ENCODE measurements at places on chromosomes 13 and 19. TPM values are rescaled to one million over a fixed set of nuclear protein-coding genes. Genes with fewer than 3 reads are reported as not detected.

DNA sequence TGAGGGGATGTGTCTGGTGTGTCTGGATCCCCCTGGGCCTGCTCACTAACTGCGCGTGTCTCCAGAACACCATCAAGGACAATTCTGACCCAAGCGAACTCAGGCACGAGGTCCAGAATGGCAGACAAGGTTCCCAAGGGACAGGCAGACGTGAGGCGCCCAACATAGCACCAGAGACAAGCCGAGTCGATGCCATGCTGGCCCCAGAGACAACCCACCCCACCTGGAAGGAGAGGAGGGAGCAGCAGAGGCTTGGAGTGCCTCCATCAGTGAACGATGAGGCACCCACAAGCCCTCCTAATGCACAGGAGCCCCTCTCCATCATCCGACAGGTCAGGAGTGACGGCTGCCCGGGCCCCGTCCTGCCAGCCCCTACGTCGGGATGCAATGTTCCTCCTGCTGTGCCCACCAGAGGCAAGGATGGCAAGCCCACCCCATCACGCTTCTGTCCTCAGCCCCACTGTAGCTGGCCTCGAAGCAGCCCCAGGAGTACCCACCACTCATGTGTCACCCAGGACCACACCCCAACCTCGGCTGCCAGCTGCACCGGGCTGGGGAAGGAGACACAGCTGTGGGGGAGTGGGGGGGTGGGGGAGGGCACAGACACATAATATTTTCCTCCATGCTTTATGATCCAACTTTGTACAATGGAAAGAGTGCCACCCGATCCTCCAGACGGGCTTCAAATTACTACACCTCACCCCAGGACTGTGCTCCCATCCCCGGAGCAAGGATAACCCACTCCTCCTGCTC is 11.8 kb downstream of the AP3D1 start:
- no peak for DNase-seq

DNA sequence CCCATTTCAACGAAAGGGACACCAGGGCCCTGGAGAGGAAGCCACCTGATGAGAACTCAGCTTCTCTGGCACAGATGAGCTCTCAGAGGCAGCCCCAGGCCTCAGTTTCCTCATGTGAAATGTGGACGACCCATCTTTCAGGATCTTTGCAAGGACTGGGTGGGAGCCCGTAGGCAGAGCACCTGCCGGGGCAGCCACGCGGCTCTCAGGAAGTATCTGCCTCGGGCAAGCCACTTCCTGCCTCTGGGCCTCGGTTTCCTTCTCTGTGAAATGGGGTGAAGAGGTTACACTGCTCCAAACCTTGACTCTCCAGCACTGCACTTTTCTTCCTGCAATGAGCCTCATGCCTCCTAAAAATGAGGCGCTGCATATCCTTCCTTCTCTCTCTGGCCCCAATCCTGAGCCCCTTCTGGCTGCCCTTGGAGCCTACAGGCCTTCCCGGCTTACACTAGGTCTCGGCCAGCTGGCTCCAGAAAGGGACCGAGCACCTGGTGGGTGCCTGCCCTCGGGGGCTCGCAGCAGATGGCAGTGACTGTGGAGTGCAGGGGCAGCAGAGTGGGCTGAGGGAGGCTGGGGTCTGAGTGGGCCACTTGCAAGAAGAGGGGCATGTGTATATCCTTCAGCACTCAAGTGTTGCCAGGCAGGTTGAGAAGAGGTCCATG is 3.5 kb downstream of the SSBP4 start:
- DNase-seq: no peak

GRCh38 chr13:106492588-106493475 is 42.6 kb downstream of the EFNB2 start:
- no peak for DNase-seq

Gene ZNF681
- total RNA-seq: 0.25 TPM

Gene OR7D2
- 0.16 TPM for total RNA-seq

DNA sequence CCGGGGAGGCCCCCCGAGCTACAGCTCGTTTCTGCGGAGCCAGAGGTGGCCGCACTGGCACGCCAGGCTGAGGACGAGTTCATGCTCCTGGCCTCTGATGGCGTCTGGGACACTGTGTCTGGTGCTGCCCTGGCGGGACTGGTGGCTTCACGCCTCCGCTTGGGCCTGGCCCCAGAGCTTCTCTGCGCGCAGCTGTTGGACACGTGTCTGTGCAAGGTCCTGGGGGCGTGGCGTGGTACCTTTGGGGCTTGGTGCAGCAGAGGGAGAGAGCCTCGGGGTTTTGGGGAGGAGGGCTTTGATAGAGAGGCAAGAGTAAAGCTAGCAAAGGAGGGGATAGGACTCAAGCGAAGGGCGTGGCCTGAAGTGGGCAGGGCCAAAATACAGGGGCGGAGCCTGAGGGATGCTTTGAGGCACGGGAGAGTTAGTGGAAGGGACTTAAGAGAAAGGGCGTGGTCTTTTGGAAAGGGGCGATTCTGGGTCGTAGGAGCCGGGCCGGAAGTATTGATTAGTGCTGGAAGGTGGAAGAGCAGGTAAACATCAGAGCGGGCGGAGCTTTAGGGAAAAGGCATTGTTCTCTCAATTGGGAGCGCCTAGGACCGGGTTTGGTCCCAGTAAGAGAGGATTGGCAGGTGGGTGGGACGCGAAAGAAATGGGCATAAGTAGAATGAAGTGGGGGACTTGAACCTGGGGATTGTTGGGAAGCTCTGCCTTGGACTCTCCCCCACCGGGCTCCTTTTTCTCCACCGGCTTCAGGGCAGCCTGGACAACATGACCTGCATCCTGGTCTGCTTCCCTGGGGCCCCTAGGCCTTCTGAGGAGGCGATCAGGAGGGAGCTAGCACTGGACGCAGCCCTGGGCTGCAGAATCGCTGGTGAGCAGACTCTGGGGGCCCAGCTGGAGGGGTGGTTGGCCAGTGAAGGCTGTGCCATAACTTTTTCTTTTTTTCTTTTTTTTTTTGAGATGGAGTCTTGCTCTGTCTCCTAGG is 1.2 kb downstream of the PPM1N start:
- DNase-seq: no peak

DNA sequence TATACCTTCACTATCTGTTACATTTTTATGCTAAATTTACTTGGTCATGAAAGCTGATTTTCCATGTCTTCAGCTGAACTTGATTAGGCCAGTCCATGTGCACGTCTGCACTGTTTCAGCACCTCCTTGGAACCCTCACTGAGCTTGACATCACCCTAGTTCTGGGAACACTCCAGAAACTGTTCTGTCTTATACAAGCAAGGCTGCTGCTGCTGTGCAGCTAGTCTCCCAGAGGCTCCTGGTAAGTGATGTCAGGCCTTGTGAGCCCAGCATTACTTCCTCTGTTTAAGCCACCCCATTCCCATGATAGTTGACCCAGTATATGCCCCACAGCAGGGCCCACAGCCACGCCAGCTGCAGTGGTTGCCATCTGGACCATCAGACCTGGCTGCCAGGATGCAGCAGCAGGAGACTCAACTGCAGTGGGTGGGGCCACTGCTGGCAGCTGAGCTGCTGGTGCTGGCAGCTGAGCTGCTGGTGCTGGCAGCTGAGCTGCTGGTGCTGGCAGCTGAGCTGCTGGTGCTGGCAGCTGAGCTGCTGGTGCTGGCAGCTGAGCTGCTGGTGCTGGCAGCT is 90.5 kb upstream of the AKAP11 start:
- DNase-seq: no peak

- no peak for DNase-seq
Measured at GRCh38 chr19:6271251-6271650, 8.5 kb downstream of the MLLT1 start.

DNA sequence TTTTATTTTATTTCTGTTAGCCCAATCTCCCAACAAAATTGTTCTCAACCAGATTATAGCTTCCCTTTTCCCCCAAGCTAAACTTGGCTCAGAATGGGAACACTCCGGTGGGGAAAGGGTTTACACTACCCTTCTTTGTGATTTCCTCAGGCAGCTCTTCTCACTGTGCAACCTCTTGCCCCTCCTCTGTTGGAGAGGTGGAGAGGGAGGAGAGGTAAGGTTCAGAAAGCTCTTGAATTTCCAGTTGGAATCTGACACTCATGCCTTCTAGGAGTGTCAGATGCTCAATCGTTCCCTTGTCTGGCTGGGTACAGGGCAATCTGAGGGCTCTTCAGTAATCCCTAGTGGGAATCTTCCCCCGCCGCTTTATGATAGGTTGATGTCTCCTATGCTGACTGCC is 486.1 kb upstream of the KLF12 start:
- DNase-seq: no peak

DNA sequence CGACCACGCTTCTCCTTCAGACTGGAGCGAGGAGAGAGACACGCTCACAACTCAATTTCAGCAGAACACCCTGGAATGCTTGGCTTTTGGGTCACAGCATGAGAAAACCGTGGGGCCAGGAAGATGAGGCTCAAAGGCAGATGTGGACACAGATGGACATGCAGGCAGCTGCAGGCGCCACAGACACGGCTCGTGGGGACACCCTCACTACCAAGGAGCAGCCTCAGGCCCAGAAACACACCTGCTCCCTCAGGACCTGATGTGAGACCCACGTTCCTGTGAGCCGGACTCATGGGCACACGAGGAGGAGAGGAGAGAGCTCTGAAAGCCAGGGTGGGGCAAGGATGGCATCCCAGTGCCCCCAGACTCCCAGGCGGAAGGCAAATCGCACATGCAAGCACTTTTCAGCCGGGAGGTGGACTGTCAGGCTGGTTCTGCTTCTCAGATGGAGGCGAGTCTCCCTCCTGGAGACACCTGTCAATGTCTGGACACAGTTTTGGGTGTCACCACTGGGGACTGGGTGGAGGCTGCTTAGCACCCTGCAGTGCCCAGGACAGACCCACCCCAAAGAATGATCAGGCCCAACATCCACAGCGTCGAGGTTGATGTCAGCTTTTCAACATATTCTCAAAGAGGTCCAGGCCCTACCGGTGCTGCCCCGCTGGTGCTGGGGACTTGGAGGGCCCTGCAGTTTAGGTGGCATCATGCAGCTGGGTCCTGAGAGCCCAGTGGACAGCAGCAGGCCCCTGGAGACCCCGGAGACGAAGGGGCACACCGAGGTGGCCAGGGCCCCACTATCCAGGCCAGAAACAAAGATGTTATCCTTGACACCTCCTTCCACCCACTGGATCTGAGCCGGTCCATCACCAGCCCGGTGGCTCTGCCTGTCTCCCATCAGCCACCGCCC is 2.3 kb downstream of the ABHD17A start:
- DNase-seq: no peak

DNA sequence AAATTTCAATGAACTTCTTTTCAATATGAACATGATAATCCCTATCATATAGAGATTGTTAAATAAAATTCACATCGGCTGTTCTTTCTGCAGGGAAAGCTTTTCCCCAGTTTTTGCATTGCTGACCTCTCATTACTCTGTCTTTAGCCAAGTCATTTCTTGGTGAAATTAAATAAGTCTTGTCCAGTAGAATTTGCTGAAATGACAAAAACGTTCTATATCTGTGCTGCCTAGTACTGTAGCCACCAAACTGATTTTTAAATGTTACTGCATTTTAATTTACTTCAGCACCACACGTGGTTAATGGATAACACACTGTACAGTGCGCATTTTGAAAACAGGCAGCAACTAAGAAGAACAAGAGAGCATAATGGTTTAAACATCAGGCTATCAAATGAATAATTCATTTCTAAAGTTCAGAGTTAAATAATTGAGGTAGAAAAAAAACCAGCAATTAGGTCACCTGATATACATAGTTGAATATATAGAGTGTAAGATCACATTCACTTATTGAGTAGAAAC is 178.9 kb downstream of the LIG4 start:
- no peak for DNase-seq

GRCh38 chr19:20165971-20166592 is 932 bp upstream of the ZNF486 start:
- DNase-seq: no peak

Gene NLRP7
- not detected for total RNA-seq

Gene PTPRH
- 1.1 TPM for total RNA-seq

GRCh38 chr19:48867123-48867745 is 1.2 kb downstream of the PLEKHA4 start:
- DNase-seq: no peak

Measured in left ventricle myocardium inferior (tissue), 1 donor.